ENCODE measurements at places on chromosomes 7 and 10.

DNA sequence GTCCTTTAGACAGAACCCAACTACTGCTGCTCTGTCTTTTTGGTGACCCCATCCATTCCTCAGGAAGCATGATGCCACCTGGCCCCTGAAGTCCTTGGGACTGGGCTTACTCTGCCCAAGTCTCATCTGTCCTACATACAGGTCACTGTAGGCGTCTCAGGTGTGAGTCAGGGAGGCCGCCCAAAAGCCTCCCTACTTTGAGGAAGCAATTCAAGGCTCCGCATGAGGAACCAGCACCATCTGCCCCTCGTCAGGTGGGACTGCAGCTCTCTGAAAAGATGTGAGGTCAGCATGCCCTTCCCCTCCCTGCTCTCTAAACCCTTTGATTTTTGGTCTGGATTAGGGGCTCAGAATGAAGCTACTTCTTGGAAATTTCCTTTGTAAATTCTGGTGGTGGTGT, 354.8 kb downstream of the CXCL12 start:
- H3K4me3 ChIP-seq: no peak overlapping the region
- no peak for DNase-seq
- H3K4me1 ChIP-seq: no peaks in the 10 kb centered on the region

GRCh38 chr7:127541548-127541947, 43.8 kb downstream of the GCC1 start:
- H3K36me3 ChIP-seq: no peaks in the 10 kb centered on the region
- H3K27ac ChIP-seq: no peak overlapping the region
- peaks cover 18% of the 10 kb centered on the region for H3K27me3 ChIP-seq

GRCh38 chr7:25665903-25666670, 437.8 kb upstream of the NPVF start:
- no peak for DNase-seq
- peaks cover 27% of the 10 kb centered on the region for H3K27me3 ChIP-seq
- no peak overlapping the region for H3K4me3 ChIP-seq
- H3K4me1 ChIP-seq: no peaks in the 10 kb centered on the region

GRCh38 chr7:30679664-30680063, 2.6 kb downstream of the CRHR2 start:
- no peak overlapping the region for H3K27ac ChIP-seq
- H3K36me3 ChIP-seq: no peaks in the 10 kb centered on the region
- no peak overlapping the region for H3K4me3 ChIP-seq
- H3K4me1 ChIP-seq: peaks cover 10% of the 10 kb centered on the region

DNA sequence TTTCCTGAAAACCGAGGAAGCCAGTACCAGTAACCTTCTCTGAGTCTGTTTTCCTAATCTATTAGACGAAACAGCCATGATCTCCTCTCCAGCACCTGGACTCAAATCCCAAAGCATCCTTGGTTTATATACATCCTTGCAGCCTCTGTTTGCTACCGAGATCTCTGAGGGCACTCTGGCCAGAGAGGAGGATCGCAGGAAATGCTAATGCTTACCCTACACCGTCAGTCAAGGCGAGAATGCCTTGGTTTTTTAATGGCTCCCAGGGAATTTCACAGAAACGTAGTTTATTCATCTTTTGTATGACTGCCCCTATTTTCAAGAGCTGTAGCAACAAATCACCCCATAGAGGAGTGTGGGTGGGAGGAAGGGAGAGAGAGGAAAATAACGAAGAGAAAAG, 91.5 kb upstream of the CALN1 start:
- peaks cover 3% of the 10 kb centered on the region for H3K27me3 ChIP-seq
- DNase-seq: no peak
- no peak overlapping the region for H3K4me3 ChIP-seq
- H3K27ac ChIP-seq: no peak overlapping the region
- no peaks in the 10 kb centered on the region for H3K4me1 ChIP-seq
- H3K36me3 ChIP-seq: no peaks in the 10 kb centered on the region

- H3K36me3 ChIP-seq: peaks cover 86% of the 10 kb centered on the region
- DNase-seq: no peak
- H3K4me1 ChIP-seq: peaks cover 47% of the 10 kb centered on the region
- H3K4me3 ChIP-seq: no peak overlapping the region
- no peaks in the 10 kb centered on the region for H3K27me3 ChIP-seq
Measured at GRCh38 chr7:100880645-100881044, 5.7 kb downstream of the SRRT start.

DNA sequence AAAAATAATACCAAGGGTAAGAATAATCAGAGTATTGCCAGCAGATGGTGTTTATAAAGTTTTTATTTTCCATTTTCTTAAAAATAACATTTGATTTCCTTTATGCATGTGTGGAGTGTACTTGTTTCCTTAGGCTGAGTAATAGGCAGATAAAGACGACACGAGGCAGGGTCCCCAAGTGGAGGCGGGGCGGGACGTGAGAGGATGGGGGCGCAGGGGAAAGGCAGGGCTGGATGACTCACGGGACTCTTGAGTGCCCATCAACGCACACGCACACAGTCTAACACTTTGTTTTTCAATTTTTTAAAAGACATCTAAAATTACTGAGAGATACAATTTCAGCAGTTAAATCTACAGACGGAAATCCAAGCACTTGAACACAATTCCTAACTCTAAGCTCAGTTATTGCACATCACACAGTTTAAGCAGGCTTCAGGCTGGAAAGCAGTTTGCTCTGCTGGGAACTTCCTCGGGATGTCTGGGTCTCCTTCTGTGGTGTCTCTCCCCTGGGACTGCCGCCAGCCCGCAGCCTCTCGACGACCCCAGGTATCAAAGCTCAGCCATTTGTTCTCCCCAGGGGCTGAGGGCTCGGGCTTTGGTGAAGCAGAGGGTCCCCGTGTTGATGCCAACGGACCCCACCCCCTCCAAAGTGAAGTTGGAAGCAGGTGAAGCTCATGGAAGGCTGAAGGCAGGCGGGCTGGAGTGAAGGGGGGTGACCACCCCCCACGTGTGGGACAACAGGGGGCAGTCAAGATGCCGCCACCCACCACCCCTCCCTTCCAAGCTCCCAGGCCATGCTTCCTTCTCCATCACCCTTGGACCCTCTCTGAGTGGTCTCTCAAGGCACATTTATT, 29.1 kb downstream of the SPOCK2 start:
- H3K4me1 ChIP-seq: peaks cover 26% of the 10 kb centered on the region
- peaks cover 21% of the 10 kb centered on the region for H3K36me3 ChIP-seq
- no peaks in the 10 kb centered on the region for H3K27me3 ChIP-seq
- no peak for DNase-seq
- peak overlapping the region; percentile 76 for H3K27ac ChIP-seq

Data from activated B cell treated with CpG ODN at 0.5 μM for 24 hours (primary cell).